MV-4-11 (cell line): ENCODE measurements at places on chromosomes 4 and X.

DNA sequence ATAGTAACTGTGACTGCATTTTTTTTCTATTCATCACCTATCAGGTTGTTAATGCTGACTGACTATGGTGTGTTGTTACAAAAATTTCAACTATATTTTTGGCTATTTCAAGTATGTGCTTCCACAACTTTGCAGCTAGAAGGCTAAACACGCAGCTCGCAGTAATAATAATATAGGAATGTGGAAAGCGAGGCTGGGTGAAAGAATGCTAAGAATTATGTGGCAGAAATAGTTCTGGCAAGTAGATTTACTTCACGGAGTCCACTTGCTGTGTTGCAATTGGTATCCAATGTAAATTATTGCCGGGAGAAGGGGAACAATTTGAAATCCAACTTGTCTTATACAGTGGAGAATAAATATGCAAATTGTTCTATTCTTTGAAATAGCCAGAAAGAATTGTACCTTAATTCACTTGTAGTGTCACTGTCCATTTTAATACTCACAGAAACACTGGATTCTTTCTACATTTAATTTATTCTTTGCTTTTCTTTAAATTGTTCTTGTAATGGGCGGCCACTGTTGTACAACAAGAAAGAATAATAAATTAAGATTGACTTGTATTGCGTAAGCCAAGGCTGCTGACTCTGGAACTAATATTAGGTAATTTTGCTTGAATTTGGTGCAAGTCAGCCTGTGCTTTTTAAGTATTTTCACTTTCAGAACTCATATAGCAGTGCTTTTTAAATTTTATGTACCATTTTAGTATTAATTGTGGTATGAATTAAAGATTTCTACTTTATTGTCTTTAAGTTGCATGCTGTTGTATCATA, 154.9 kb downstream of the FRMPD4 start:
- no peak for DNase-seq

GRCh38 chrX:1221296-1221845, 8.9 kb upstream of the CRLF2 start:
- no peak for DNase-seq

DNA sequence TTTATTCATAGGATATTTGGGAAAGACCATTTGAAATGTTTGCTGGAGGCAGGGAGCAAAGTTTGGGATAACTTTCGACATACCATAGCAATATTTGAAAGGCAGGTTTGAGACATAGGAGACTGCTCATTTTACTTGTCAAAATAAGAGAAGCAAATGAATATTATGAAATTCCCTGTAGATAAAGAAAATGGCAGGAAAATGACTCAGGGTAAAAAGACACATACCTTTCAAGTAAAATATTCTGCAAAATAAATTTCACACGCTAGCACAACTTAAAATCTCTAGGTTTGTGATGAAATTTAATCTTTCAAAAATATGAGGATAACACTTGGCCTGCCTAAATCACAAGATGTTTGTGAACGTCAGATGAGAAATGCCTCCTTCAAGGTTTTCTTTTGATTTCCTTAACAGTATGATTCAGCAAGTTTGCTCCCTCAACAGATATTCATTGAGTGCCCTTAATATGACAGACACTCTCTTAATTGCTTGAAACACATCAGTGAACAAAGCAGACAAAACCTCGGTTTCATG, 6.6 kb downstream of the TMEM156 start:
- DNase-seq = no peak

GRCh38 chrX:27522500-27522899, 59.4 kb upstream of the PPP4R3C start:
- no peak for DNase-seq

- DNase-seq = no peak
These were observed 2.4 kb downstream of the PCDH7 start for GRCh38 chr4:30722359-30723200.

DNA sequence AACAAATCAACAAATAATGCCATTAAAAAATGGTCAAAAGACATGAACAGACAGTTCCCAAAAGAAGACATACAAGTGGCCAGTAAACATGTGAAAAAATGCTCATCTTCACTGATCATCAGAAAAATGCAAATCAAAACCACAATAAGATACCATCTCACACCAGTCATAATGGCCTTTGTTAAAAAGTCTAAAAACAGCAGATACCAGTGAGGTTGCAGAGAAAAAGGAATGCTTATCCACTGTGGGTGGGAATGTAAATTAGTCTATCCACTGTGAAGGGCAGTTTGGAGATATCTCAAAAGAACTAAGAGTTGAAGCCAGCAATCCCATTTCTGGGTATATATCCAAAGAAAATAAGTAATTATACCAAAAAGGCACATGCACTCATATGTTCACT, 668.1 kb upstream of the CPEB2 start:
- DNase-seq = no peak

GRCh38 chrX:39439906-39440798, 638.9 kb downstream of the MID1IP1 start:
- DNase-seq = no peak

- DNase-seq = no peak
These were observed 165.4 kb upstream of the TACR3 start for GRCh38 chr4:103885152-103885551.

- DNase-seq = no peak
These were observed 9.6 kb upstream of the CCDC149 start for GRCh38 chr4:24922416-24922815.
